ENCODE measurements at places on chromosomes 3 and 15.

DNA sequence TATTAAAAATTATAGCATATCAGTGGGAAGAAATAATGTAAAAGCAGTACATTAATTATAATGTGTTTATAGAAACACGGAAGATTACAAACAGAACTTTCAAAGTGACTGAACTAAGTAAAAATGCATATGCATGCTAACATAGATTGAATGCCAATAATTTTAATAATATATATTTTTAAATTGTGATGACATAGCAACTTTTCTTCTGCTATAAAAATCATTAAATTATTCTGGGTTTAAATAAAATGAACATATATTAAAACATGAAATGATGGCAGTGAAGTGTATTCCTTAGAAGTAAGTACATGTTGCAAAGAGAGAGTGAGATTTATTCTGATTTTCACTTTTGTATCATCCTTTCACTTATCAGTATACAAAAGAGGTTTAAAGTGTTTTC is 128.9 kb downstream of the CHL1 start:
- DNase-seq: no peak

- no peak for DNase-seq
These were observed 716.5 kb upstream of the CFAP20DC start for GRCh38 chr3:59766200-59766872.

DNA sequence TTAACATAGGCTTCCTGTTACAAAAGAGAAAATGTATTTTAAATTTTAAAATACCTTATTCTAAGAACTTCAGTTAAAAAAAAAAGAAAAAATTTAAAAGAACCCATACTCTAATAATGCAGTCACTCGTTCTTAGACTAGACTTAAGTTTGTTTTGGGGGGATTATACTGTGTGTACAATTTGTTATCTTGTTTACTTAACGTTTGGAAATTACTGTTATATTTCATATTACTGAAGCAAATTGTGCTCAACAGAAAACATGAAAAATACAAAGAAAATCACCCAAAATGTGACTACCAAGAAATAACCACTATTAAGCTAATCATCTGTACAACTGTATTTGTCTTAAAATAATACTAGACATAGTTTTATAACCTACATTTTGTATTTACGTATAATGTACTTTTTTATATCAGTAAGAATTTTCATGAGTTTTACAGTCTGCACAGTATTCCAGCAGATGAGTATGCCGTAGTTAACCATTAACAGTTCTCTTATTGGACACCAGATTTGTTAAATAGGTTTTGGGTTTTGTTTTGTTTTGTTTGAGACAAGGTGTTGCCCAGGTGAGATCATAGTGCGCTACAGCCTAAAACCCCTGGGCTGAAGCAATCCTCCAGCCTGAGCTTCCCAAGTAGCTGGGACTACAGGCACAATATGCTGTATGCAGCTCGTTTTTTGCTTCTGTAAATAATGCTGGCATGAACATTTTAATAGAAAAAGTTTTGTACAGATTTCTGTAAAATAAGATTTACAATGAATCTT is 88.8 kb upstream of the CHD2 start:
- no peak for DNase-seq

GRCh38 chr15:65918357-65918920 is 49.1 kb downstream of the RAB11A start:
- no peak for DNase-seq

DNA sequence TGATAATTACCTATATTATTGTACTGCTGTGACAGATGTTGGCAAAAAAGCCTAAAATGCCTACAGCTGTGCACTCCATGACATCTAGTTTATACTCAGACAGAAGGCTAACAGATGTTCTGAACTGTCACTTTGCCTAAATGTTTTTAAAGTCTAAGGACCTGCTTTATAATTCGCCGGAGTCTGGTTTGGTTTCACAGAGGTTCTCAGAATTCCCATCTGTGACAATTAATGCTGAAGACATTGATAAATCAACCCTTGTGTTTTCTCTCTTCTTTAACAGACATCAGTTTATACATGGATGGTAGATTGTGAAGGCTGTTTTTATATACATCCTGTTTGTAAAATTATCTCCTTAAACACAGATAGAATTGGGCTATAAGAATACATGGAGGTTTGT is 19.8 kb upstream of the SOX2 start:
- no peak for DNase-seq

DNA sequence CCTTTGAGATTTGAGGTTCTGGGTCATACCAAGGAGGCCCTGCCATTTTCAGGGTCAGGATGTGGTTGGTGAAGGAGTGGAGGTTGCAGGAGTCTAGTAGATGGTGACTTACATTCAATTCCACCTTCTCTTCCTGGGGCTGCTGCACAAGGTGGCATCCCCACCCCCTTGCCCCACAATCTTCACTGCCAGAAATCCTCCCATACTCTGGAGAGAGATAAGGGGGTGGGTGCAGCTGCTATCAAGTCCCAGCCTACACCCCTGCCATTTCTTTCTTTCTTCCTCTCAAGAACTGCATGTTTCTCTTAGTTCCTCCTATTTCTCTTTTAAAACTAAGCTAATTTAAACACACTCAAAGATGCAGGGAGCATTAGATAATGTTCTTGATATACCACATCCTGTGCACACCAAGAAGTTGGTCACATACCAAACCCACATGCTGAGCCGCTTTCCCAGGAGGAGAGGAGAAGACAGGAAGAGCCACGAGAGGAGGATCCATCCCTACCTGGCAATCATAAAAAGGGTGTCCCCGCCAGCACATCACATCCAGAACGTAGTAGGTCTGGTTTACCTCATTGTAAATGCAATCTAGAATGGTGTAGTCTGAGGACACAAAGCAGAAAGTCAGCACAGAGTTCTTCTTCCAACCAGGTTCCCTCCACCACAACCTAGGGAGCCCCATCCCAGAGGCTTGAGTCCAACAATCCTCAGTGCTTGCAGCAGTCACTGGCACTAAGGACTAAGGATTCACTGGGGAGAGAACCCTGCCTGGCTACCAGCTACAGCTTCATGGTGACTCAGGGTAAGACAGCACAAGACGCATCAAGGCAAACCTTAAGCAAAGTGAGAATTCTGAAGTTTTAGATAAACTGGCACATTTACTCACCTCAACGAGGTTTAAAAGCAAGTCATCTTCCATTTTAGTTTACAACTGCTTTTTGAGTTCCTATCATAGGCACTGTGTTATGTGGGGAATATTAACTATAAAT is 18.5 kb downstream of the SNUPN start:
- DNase-seq: no peak

GRCh38 chr3:52015438-52016228 is 19.9 kb upstream of the RPL29 start:
- DNase-seq: no peak

DNA sequence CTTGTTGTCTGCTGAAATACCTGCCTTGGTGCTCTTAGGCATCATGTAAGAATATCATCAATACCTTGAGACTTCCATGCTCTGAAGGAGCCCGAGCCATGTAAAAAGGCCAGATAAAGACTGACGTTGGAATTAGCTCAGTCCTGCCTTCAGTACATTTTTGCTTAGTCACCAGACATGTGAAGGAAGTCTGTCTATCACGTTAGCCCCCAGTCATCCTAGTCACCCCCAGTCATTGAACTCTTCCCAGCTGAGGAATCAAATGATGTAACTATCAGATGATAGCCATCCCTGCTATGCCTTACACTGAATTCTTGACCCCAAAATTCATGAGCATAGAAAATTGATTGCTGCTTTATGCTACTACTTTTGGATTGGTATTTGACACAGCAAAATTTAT is 351.2 kb upstream of the SGO1 start:
- no peak for DNase-seq

GRCh38 chr3:147712357-147712756 is 303.2 kb downstream of the ZIC1 start:
- DNase-seq: no peak

DNA sequence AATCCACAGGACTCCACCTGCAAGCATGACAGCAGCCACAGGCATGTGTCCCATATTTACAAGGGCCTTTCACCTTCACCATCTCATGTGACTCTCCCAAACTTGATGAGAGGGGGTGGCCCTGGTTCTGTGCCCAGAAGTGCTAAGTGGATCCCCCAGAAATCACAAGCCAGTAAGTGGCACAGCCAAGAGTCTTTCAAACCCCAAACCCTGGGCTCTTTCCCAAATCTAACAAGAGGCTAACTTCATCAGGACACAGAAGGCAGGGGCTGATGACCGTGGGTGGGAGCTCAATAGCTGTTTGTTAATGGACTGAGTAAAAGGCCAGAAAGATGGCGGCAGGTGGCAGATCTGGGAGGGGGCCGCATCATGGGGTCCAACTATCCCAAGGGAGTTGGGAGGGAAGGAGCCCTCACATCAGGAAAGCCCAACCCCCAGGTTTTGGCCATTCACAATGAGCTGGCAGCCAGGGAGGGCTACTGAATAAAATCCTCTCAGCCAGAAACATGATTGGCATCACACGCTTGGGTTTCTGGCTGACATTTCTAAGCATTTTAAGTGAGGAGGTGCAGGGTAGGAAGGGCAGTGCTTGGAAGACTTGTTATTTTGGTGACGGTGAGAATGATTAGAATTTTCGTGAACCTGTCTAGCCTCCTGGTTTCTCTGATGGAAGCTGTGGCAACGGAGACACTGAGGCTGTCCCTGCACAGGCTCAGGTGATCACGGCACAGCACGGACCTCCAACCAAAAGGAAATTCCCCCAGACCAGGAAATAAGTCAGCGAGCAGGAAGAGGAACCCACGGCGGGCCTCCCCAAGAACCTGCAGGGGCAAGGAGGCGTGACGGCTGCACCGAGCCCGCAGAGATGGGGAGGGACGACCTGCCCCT is 109.3 kb downstream of the OXNAD1 start:
- DNase-seq: no peak

- no peak for DNase-seq
These were observed 55.0 kb downstream of the TMEM44 start for GRCh38 chr3:194577986-194578905.

GRCh38 chr15:82942691-82943090 is 9.8 kb downstream of the HOMER2 start:
- DNase-seq: no peak

DNA sequence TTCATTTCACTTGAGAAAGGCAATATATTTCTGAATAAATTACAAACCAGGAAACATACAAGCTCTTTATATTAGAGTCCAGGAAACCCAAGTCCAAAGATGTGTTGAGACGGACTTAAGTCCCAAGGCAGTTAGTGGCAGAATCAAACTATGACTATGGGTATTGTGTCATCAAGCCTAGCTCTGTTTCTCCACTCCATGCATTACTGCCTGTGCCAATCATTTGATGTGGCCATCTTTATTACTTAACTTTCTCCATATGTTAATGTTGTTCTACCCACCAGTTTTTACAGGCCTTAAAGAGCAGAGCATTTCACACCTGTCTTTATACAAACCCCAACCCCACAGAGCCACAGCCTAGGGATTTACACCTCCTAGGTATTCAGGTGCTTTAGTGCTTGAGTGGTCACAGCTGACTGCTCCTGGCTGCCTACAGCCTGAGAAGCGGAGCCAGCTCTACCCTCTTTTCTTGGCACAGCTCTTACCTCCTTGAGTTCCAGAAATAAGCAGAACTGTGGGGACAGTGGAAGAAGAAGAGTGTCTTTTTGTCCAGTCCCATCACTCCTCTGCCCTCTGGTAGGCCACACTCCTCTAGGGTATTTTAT is 92.1 kb downstream of the DTWD1 start:
- no peak for DNase-seq

GRCh38 chr3:38649500-38650247 is at the start of gene SCN5A:
SCN5A (minus strand) TSS chr3:38649687; CDS start chr3:38633307, 16,380 bp downstream.
- DNase-seq: no peak

GRCh38 chr3:50373146-50374051 is 14.1 kb upstream of the TMEM115 start:
- no peak for DNase-seq

DNA sequence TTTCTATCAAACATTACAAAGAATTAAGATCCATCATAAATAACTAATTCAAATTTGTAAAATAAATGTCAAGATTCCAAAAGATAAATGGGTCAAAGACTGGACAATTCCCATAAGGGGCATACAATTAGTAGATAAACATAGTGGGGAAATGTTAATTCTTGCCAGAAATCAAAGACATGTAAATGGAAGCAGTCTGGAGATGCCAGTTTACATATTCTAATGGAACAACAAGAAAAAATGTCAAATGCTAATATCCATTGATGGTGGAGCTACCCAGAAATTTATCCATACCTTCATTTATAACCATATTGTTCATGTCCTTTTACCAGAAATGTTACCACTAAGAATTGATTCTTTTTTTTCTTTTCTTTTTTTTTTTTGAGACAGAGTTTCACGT is 13.7 kb upstream of the LIPC start:
- DNase-seq: no peak

GRCh38 chr15:33671456-33671855 is 296.8 kb upstream of the CHRM5 start:
- DNase-seq: no peak

DNA sequence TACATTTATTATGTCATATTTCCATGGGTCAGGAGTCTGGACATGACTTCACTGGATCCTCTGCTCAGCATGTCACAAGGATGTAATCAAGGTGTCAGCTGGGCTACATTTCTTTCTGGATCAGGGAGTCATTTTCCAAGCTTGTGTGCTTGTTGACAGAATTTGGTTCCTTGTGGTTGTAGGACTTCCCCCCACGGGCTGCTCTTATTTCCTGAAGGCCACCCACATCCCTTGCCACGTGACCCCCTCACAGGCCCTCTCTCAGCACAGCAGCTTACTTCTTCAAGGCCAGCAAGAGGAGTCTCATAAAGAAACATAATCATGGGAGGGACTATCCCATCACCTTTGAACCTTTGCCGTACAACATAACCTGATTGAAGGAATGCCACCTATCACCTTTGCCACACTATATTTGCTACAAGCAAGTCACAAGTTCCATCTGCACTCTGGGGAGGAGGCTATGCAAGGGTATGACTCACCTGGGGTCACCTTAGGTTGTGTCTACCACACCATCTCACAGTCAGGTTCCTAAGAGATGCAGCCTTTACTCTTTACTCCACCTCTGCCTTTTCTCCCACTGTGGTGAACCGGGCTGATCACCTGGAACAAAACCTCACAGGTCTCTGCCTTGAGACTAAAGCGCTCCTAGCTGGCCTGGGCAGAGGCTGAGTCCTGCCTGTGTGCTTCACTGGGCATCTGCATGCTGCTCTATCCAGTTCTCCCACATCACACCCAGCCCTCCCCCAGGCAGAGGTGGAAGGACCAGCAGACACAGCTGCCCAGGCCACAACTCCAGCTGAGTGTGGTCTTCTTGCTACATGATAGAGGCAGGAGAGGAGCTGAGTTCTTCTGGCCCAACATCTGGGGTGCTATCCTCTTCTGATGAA is 13.5 kb downstream of the RAB6B start:
- no peak for DNase-seq

- no peak for DNase-seq
These were observed 51.8 kb downstream of the CMTM7 start for GRCh38 chr3:32443478-32443877.

- peak; percentile 71 for DNase-seq
These were observed at the start of gene FAH for GRCh38 chr15:80152896-80153876. FAH (plus strand) TSS chr15:80152999; CDS start chr15:80153055, 56 bp downstream.

DNA sequence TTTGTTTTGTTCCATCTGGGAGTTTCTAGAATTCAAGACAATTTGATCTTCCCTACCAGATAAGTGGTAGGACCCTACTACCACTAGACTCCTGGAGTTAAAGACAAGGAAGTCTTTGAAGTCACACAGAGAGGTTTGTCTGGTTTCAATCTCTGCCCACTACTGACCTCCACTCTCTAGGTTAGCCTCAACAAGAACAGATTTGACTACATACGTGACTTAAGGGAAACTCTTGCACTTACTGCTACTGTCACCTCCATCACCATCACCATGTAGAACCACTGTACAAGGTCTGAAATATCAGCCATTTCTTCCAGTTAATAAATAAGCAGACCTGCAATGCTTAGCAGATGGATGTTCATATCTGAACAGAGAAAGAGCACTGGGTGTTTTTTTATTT is 148.3 kb upstream of the ARHGEF26 start:
- no peak for DNase-seq

GRCh38 chr15:25724899-25725298 is 138.2 kb downstream of the ATP10A start:
- DNase-seq: no peak
